ENCODE measurements at places on chromosomes 16 and 17.

DNA sequence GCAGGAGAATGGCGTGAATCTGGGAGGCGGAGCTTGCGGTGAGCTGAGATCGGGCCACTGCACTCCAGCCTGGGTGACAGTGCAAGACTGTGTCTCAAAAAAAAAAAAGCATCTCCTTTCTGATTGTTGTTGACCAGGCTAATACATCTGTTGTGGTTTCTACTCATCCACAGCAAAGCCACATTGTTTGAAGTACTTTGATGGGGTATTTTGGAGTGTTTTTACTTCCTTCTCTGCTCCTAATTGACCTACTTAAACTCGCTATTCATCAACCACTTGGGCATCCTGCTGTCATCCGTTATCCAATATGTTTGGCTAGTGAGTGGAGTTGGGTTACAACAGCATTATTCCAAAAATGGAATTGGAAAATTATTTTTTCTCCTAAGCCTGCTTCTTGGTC, 3.5 kb upstream of the CDC27 start:
- DNase-seq, result no peak

- DNase-seq, result no peak
These were observed 223.7 kb upstream of the AXIN2 start for GRCh38 chr17:65785109-65785508.

GRCh38 chr17:55323518-55324295, 58.9 kb downstream of the HLF start:
- no peak for DNase-seq

DNA sequence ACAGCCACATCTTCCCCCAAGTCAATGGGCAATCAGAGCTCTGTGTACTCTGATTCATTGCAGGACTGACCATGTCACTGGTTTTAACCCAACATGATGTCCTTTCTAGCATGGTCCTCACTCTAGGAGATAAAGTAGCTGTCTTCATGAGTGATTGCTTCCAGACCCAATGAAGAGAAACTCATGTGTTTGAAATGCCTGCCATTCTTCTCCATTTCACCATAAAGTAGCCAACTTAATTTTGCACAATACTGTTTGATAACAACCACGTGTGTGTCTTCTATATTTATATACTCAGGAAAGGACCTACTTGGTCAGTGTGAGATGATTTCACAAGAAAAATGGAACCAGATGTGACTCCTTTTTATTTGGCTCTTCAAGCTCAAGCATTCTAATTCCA, 172.5 kb downstream of the AXIN2 start:
- DNase-seq, result no peak

DNA sequence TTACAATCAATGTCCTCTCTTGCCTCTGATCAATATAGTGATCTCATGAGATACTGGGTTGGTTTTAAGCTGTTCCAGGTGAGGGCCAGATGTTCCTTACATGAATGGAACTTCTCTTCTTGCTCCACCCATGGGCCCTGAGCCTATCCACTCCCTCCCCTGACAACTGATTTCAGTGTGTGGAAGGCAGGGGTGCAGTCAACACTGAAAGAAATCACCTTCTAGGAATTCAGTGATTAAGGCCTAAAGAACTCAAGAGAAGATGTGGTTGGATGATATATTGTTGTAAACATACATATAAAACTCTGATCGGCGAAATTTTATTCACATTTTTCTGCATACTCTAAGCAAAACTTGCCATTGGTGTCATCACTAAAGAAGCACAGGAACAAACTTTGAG, 6.7 kb upstream of the GOSR2 start:
- no peak for DNase-seq

- no peak for DNase-seq
These were observed 8.4 kb downstream of the TPPP3 start for GRCh38 chr16:67384778-67385510.

DNA sequence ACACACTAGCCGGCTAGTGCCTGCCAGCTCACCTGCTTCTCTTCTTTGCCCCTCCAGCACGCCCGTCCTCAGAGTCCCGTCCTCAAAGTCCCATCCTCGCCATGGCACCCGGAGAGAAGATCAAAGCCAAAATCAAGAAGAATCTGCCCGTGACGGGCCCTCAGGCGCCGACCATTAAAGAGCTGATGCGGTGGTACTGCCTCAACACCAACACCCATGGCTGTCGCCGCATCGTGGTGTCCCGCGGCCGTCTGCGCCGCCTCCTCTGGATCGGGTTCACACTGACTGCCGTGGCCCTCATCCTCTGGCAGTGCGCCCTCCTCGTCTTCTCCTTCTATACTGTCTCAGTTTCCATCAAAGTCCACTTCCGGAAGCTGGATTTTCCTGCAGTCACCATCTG, 3.6 kb downstream of the SCNN1G start:
- no peak for DNase-seq

DNA sequence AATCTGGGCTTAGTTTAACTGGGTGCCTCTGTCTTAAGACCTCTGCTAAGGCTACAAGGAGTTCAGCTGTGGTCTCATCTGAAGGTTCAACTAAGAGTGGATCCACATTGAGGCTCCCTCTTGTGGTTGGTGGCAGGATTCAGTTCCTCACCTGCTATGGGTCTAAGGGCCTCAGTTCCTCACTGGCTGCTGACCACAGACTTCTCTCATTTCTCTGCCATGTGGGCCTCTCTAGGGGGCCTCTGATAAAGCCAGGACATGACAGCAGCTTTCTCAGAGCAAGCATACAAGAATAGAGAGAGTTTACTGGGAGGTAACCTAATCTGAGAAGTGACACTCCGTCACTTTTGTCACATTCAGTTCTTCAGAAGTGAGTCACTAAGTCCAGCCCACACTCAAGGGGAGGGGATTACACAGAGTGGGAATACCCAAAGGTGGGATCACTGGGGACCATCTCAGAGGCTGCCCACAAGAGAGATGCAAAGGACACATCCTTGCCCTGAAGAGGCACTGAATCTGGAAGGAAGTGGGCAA, 19.2 kb upstream of the ABAT start:
- peak; percentile 54 for DNase-seq

GRCh38 chr17:66518108-66518507, 215.7 kb downstream of the PRKCA start:
- no peak for DNase-seq

DNA sequence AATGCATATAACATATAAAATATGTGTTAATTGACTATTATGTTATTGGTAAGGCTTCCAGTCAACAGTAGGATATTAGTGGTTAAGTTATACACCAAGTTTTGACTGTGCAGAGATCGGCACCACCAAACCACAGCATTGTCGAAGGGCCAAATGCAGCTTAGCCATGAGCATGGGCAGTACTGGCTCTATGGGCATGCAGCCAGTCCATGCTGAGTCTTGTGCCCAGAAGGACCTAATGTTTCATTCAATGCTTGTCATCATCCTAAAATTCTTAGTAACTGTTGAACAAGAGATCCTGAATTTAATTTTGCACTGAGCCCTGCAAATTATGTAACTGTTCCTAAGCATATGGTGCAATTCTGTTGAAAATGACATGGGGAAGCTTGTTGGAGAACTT, 233.4 kb upstream of the HS3ST3A1 start:
- DNase-seq, result no peak

GRCh38 chr17:1785930-1786329, 24.1 kb downstream of the SERPINF1 start:
- no peak for DNase-seq

GRCh38 chr17:11997147-11997971, at the start of gene ZNF18:
TSS of gene ZNF18 (minus strand) at chr17:11997475. CDS start at chr17:11992829, 4,646 bp downstream.
- DNase-seq, result peak; percentile 94

DNA sequence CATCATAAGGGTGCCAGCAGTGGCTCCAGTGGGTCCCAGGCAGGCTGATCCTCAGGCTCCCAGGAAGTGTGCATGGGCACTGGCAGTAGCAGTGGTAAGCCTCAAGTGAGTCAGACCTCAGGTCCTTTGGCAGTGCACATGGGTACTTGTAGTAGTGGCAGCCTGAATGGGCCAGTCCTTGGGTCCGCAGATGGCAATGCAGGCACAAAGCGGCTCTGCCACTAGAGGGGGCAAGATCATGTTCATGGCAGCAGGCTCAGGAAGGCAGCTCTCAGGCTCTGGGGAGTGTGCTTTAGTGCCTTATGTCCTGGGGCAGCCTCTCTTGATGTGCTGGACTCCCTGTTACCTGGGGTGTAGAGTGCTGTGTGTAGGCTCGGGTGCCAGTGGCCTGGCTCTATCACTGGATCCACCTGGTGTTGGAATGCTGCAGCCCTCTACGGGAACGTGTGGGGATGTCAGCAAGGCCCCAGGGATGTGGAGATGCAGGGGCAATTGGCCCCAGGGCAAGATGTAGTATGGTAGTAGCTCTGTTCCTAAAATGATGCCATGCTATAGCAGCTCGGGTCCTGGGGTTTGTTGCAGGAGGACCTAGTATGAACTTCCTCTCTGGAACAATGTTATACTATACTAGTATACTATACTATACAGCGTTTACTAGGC, 11.0 kb downstream of the ACSM3 start:
- DNase-seq, result peak; percentile 75

DNA sequence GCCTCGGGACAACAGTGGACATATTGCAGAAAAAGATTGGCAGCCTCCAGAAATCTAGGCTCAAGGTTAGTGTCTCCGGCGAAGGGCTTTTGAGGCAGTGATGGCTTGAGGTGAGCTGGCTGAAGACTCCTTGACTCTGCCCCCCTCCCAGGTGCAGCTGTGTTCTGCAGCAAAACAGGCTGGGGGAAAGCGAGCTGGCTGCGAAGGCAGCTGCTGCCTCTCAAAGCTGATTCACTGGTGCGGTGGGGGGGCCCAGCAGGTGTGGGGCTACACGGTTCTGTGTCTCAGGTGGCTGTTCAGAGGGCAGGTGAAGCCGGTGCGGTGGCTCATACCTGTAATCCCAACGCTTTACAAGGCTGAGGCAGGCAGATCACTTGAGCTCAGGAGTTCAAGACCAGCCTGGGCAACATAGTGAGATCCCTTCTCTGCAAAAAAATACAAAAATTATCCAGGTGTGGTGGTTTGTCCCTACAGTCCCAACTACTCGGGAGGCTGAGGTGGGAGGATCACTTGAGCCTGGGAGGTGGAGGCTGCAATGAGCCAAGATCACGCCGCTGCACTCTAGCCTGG, 22.9 kb downstream of the C16orf96 start:
- no peak for DNase-seq

DNA sequence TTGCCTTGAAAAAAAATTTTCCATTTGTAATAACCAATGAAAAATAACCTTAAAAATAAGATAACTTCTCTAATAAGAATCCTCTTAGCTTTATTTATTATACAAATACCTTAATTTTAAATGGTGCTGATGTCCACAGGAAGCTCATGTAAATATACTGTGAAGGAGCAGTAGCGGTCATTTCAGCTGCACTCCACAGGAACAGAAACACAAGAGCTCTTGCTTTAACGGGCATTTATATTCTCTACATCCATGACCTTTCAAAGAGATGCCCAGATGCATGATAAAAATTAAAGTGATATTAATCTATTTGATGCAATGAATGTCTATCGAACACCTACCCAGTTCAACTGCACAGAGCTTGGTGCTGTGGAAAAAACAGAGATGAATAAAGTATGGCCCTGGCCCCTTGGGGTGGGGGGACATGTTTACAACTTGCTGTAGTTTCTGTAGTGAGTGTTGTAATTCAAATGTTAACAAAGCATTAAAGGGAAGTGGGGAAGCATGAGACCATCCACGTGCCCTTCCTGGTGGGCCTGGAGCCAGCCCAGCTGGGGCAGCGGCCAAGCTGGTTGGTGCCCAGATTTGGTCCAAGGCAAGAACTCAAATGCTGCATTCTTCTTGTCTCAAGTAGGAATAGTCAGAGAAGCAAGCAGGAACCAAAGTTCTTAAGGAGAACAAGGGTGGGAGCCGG, 47.9 kb downstream of the IQCK start:
- DNase-seq, result no peak

DNA sequence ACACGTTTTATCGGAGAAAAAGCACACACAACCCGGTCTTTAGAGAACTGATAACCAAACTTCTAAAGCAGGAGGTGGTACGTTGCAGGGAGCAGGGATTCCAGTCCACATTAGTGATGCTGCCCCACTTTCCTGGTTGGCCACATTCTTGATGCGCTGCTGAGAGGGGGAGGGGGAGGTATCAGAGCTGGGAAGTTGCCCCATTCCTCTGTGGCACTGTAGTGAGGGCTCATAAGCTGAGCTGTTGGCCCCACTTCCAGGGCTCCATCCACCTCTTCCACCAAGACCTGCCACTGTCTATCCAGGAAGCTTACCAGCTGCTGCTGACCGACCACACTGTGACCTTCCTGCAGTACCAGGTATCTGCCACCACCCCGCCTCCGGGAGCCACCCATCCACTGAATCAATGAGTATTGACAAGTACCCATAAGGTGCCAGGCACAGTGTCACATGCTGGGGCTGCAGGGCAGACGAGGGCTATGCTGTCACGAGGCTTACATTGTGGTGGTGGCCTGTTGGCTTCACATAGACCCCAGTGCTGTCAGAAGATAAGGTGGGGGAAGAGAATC, 1.1 kb downstream of the TSEN54 start:
- DNase-seq, result peak; percentile 30

DNA sequence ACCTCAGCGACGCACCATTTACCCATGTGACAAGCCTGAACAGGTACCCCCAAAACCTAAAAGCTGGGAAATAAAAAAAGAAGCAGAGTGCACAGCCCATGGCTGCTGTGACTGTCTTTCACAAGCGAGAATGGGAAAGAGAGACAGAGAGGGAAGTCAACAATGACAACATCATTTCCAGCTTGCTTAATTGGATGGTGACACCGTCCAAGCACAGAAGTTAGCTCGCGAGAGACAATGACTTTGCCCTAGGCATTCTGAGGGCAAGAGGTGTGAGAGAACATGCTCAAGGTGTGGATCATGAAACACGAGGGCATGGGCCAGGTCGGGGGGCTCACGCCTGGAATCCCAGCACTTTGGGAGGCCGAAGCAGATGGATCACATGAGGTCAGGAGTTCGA, 19.3 kb upstream of the NSMCE1 start:
- DNase-seq, result no peak

DNA sequence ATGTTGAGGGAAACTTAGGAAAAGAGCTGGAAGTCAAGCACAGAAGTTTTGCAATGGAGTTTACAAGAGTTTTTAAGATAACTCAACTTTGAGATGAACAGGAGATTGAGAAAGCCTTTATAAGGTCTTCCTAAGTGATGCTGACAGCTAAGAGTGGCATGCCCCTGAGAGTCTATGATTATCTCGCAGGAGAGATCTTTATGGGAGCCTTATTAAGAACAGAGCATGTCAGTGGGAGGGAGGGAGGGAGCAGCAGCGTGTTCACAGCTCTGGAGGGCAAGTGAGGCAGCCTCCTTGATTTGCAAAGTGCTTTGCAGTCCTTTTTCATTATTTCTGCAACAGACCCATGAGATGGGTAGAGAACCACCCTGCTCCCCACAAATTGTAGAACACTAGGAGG, 30.7 kb downstream of the GNAO1 start:
- no peak for DNase-seq

- no peak for DNase-seq
These were observed 9.6 kb downstream of the CLUAP1 start for GRCh38 chr16:3510416-3510815.

GRCh38 chr17:44279666-44280391, 11.9 kb upstream of the SLC4A1 start:
- peak; percentile 15 for DNase-seq

DNA sequence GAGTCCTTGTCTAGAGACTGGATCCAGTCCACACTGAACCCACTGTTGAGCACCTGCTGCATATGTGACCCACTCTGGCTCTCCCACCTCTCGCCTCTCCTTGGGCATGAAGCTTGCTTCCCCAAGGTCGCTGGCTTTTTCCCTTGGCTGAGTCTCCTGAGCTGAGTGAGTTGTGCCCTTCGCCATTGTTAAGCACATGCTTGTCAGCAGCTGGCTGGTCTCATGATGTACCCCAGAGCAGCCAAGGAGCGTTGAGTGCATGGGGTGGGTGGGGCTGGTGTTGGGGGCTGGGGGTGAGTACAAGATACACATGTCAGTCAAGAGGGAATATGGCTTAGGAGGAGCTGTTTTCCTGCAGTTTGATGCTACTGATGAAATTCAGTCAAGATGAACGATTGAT, 165.6 kb downstream of the SNX29 start:
- DNase-seq, result no peak

Data from activated CD4-positive, alpha-beta T cell treated with anti-CD3 and anti-CD28 coated beads, Interleukin-2, amount 10 ng/mL, durations not matched to agents 7 days and 5 days (primary cell).